Activated CD8-positive, alpha-beta memory T cell treated with anti-CD3 and anti-CD28 coated beads for 1 hour (primary cell): ENCODE measurements at places on chromosomes 2 and 18.

DNA sequence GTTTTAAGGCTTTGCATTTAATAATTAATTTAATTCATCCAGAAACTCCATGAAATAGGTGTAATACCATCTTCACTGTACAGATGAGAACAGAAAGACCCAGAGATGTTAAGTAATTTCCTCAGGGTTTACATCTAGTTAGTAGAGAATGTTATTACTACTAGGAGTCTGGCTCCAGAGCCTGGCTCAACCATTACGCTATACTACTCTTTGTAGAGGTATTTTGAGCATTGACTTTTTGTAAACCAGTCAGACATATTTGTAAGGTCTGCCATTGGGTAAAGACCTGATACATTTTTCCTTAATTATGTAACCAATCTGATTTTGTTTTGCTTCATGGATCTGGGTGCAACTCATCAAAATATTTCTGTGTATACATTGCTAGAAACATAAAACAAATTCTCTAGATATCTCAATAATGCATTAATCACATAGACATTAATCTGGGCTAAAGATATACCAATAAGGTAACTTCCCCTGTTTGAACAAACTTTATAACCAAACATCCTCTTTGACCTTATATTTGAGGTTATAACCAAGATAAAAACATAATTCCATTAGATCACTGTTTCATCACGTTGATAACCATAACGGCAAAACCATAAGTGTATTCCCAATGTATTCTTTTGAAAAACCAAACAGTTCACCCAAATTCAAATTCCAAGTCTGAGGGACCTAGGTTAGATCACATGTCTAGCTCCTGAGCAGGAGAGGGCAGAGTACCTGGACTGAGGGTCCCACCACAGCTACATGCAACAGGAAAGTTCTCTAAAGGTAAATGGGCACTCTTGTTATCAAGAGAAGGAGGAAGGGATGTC lies 135.0 kb downstream of the IKZF2 start:
- DNase-seq = no peak

DNA sequence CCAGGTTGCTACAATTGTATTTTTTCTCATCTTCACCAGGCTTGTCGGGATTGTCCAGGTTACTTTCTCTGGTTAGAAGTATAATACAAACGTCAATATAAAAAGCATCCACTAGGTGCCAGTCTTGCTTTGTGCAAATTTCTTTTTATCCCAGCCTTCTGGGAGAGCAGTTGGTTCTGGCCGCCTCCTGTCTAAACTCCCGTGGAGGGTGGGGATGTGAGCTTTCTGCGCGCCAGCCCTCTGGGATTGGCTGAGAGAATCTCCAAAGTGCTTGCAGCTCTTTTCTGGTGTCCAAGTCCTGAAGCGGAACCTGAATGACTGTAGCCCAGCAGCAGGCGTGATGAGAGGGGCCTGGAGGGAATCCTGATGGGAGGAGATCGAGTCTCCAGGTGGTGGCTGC lies 22.4 kb upstream of the TOGARAM2 start:
- DNase-seq = peak; percentile 18

GRCh38 chr2:86295066-86295465 lies 42.4 kb downstream of the REEP1 start:
- DNase-seq = no peak

GRCh38 chr2:96877042-96877451 lies 7.2 kb upstream of the SEMA4C start:
- no peak for DNase-seq

GRCh38 chr2:11569636-11570035 lies 35.8 kb downstream of the GREB1 start:
- DNase-seq = no peak

DNA sequence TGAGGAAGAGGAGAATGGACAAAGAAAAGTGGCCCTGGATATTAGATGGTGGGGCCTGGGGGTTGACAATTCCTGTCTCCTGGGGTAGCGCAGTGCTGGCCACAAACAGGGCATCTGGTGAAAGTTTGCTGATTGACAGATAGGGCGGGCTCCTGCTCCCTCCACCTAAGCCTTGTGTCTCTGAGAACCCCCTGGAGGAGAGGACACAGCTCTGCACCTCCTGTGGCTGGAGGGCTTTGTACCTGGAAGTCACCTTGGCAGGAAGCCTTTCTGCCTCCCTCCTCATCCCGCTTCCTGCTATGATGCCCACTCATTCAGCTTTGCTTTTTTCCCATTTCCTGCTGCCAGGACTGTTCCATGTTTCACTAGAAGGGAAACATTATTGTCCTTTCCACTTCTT lies 72.4 kb downstream of the RHOB start:
- DNase-seq = no peak

GRCh38 chr2:101710471-101711318 lies 13.2 kb downstream of the MAP4K4 start:
- no peak for DNase-seq

DNA sequence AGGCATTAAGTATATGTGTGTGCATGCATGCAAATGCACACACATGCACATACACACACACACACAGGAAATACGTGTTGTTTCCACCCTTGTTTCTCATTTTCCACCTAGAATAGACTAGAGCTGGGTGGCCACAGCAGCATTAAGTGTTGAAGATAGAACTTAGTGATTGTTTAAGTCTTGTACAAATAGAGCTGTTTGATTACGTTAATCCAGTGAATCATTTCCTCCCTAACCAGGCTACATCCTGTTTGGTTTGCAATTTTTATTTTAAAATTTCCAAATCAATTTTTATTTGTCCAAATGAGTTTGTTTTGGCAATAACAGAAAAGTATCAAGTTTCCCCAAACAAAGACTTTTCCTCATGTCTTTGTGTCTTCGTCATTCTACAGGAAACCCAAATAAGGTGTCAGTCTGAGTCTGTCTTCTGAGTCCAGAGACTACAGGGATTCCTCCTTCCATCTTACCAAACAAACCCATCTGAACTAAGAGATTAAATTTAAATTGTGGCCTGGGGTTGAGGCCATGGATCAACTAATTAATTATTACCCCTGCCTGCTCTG lies 74.6 kb upstream of the GALNT5 start:
- DNase-seq = no peak

GRCh38 chr18:23194155-23194996 lies 59.1 kb downstream of the CABLES1 start:
- DNase-seq = no peak

DNA sequence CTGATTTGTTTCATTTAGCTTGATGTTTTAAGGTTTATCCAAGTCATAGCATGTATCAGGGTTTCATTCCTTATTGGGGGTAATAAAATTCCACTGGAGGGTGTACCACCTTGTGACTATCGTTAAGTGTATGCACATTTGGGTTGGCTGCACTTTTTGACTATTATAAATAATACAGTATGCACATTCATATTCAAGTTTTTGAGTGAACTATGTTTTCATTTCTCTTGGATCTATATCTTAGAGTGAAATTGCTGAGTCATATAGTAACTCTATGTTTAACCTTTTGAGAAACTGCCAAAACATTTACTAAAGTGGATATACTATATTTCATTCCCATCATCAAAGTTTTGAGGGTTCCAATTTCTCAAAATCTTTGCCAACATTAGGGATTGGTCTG lies 952.7 kb downstream of the TDRD15 start:
- no peak for DNase-seq

DNA sequence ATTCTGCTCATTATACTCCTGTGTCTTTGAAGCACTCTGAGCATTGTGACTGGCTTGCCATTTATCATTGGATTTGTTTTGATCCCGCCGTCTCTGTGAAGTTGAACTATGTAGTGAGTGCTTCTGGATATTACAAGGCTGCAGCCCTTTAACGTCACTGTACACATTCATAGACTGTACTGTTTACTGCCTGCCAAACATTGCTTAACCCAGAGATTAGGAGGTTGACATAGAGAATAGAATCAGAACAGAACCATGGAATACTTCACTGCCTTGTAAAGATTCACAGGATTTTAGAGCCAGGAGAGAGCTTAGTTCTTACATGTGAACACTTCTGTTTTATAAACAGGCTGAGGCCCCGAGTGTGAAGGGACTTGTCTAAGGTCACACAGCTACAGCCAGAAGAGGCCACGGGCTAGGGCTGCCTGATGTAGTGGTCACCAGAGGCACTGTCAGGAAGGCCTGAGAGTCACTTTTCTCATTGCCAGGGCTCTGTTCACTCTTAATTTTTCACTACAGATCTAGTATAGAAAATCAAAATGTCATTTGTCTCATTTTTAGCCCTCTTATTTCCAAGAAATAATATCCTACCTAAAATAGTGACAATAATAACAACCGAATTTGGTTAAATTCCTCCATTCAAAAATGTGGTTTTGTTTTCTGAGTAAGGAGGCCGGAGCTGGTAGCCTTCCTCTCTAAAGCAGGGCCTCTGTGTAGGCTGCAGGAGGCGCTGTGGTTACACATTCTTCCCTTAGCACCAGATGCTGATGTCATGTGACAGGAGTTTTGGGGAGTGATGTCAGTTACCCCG lies 87.9 kb downstream of the UGGT1 start:
- DNase-seq = no peak

DNA sequence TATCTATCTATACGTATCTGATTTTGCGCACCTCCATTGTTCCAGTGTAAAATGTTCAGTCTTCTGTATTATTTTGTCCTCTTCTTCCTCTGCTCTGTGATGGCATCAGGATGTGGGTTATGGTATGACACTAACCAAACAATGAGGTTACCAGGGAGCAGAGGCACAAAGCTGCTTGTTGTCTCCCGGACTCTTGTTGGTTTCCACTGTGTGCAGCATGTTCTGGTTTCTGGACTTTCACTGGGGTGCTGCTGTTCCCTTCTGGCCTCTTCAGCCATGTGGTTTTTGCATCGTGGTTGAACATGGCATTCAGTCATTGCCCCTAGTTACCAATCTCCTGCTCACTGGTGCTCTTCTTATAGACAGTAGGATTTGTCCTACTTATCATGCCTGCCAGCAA lies 665.9 kb downstream of the CBLN2 start:
- DNase-seq = no peak

DNA sequence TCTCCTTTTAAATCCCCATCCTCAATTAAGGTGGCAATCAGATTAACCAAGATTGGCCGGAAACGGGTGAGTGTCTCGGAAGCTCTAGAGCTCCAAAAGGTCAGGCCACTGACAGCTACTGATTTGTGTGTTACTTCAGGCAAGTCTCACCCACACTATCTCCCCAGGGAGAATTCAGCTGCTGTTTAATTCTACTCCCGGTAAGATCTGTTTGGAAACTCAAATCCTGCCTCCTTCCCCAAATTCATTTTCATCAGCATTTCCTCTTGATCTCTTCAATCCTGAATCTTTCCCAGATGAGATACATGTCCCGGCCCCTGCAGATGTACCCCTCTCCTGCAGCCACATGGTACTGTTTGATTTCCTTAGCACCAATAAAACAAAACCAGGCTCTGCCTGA lies 34.9 kb downstream of the EFR3B start:
- no peak for DNase-seq

DNA sequence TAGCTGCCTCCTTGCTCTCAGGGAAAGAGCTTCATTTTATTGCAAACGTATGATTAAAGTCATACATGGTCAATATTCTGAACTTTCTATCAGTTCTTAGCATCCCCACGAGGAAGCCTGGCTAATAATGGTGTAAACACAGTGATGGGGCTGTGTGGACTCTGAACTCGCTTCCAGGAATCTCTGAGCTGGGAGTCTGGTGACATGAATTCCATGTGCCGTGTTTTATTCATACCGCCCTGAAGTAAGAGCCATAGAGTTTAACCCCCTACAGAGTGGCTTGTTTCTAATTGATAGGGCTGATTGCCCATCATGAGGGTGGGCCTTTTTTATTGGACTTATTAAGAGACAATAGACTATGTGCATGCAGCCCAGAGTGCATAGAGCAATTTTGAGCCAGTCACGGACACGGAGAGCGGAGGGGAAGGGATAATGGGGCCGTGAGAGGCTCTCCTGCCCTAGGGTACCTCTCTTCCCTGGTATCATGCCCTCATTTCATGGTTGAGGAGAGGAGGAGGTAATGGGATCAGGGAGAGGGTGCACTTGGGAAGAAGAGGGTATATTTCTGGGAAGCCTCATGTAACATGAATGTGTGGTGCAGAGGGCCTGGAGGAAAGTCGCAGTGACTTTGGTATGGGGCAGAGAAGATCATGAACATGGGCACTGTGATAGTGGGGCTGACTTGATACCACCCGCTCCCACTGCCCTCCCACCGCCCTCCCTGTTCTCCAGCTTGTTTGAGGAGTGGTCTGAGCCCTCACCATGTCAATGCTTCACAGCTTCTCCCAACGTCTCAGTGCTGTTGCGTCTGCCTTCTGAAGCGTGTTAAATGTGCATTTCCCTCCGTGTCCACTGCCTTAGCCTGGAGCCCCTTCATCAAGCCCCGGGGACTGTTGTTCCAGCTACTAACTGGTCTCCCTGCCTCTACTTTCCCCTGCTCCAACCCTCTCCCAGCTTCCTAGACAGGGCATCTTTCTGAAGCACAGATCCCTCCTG lies 73.2 kb downstream of the IL1R2 start:
- DNase-seq = no peak

DNA sequence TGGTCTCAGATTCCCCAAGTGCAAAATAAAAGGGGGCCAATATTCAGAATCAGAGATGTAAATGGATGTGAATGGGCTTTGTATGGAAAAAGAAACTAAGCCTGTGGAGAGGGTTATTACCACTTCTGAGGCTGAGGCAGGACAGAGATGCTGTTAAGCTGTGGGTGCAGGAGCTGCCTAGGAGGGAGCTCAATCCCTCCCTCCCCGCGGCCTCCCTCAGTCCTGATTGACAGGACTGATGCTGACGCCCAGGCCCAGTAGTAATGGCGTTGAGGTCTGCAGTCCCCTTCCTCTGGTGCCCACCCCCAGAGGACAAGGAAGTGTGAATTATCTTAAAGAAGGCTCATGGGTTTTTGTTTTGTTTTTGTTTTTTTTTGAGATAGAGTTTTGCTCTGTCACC lies 40.4 kb downstream of the PSD4 start:
- DNase-seq = no peak

DNA sequence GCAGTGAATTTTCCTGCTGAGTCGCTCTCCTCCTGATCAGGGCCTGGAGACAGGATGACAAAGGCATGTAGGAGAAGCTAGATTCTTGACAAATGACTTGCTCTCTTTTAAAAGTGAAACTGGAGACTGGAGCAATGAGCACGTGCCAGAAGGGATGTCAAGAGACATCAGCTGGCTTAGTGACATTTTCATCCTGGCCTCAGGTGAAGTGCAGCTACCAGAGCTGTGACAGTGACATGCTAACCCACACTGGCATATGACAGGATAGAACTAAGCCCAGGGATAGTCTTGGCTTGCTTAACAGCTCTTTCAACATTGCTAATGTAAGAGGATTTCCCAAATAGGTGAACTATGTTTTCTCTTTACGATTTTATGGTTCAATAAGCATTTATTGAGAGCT lies 757.5 kb upstream of the DDX18 start:
- no peak for DNase-seq

DNA sequence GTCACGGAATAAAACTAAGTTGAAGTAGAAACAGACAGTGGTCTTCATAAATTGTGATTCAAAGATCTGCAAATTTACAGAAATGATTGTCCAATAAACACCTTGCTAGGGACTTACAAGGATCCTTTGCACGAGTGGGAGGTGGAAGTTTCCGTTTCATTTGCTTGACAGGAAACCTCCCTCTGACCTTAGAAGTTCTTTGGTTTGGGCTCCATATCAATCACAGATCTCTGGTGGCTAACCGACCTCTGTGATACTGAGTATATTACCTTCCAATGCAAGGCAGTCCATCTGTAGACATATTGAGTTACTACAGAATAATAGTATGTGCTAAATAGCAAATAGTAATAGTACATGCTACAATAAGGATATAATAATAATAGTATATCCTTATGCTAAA lies 33.7 kb upstream of the RNF152 start:
- DNase-seq = no peak
